ENCODE measurements at places on chromosomes 1 and 21.

GRCh38 chr1:166395729-166396128 is 228.9 kb upstream of the FAM78B start:
- DNase-seq: no peak

GRCh38 chr1:3314491-3315381 is 139.7 kb upstream of the ARHGEF16 start:
- no peak for DNase-seq

- DNase-seq: no peak
Measured at GRCh38 chr1:15592285-15592684, 7.4 kb upstream of the AGMAT start.

DNA sequence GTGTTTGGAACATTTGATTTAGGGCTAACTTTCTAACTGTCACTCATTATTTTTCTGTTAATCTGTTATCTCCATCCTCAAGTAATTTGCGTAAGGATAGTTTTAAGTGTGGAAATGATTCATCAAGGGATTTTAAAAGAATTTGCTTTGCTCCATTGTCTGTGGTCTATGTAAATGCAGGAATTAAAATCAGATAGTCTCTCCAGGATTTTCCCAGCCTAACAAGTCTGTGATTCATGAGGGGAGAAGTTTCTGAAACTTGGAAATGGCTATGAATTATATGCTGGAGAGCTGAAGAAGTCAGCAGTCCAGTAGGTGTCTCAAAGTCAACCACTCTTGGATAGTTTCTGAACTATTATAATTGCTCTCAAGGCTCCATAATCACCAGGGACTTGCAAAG is 264.5 kb downstream of the MRPL39 start:
- no peak for DNase-seq

GRCh38 chr1:228860911-228861831 is 125.9 kb downstream of the RHOU start:
- DNase-seq: no peak

GRCh38 chr1:3697810-3698209 is 45.5 kb downstream of the TP73 start:
- no peak for DNase-seq

Measured in KBM-7 (cell line).